ENCODE measurements at places on chromosomes 12 and 14.

DNA sequence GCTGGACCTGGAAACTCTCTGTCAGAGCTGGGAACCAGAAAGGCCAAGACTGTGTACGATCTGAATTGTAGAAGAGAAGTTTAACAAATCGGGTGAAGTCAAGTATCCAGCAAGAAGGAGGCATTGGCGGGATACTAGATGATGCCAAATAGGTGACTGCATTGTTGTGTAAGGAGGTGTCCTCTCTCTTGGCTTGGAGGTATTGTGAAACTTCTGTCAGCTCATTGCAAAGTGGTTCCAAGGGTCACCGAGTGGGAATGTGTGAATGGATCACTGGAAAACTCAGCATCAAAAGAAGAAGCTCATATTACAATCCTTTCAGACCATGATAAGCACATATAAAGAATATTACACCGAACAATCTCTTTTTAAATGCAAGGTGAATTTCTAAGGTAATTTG lies 11.7 kb downstream of the NAV3 start:
- DNase-seq, result no peak

DNA sequence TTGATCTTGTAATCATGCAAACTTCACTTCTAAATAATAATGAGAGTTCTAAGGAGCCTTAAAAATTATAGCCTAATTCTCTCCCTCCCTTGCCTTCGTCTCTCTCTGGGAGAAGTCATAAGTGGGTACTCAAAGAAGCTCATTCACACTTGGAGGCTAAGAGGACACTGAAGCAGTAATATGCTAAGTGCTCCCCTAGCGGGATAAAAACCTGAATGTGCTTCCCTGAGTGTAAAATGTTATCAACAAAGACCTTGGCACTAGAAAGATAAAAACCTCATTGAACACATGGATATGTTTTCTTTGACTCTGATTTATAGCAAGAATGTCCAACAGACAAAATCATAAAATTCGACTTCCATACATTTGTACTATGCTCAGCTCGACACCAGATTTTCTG lies 337.9 kb upstream of the NOVA1 start:
- no peak for DNase-seq

DNA sequence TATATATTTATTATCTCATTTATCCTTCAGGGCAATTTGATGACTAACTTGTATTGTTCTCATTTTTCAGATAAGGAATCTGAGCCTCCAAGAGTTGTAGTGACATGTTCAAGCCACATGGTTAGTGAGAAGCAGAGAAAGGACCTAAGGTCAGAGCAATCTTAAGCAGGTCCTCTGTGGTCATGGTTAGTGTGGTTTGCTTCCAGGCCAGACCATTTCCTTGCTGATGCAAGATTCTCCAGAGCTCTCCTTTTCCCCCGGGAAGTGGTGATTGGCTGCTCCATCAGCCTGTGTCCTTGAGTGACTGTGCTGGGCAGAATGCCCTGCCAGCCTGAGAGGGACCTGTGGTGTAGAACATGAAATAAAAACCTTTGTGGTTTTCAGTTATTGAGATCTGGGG lies 141.3 kb downstream of the KTN1 start:
- DNase-seq, result no peak

DNA sequence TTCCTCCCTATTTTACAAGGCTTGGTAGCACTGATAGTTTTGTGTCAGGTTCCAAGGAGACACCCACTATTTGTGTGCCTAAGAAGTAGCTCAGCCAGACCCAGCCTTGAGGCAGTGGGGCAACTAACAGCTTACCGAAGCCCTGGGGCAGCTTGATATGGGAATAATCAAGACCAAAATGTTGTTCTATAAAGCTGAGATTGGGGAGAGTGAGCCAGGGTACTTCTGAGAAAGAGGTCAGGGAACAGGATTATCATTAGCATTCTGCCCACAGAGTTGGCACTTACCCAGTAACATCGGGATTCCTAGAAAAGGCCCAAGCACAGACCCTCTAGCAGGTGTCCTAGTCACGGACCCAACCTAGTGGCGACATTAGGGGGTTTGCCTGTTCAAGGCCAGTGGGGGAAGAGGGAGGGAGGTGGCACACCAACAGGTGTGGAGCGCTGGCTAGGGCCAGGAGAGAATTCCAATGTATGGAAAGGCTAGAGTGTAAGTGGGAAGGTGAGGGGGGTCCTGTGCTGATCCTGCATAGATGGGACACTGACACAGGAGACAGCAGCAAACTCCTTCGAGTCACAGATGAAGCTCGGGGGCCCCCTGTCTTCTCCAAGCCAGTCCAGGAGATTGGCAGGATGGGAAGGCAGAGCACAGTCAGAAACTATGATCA lies 4.9 kb downstream of the PPP1R3E start:
- DNase-seq, result no peak

GRCh38 chr14:22567437-22567836 lies 21.6 kb downstream of the DAD1 start:
- DNase-seq, result no peak

- DNase-seq, result no peak
Observed at GRCh38 chr14:76951166-76951565, 77.3 kb downstream of the IRF2BPL start.

DNA sequence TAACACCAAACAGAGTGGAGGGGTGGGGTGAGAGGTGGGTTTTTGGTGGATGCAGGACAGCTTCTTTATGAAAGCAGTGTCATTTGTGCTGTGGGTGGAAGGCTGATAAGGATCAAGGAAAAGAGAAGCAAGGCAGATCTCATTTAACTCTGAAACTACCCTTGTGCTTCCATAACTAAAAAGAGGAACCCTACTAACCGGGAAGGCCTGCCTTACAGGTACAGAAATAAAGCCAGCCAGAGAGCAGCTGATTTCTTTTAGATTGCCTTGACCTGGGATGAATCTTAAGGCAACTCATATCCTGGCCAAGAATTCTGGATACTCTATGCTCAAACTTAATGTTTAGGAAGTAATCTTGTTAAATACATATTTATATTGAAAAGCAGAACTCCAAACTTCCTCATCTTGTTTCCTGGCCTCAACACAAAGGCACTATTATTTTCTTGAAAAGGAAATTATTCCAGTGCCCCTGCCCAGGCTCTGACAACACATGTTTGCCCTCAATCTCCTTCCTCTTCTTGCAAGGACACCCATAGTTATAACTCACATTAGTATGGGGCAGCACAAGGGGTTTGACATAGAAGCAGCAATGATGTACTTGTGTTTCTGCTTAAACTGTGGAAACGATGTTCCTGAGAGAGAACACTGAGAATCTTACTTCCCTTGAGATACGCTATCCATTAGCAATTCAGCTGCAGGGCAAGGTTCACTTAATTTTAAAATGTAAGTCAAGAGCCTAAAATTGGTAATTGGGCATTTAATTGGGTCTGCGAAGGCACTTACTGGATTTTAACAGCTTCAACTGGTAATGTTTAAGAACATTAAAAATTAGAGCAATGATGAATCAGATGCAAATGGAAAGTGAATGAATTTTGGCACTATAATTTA lies 173.7 kb downstream of the STXBP6 start:
- DNase-seq, result no peak

GRCh38 chr12:43861015-43861839 lies 25.3 kb downstream of the TMEM117 start:
- DNase-seq, result no peak

DNA sequence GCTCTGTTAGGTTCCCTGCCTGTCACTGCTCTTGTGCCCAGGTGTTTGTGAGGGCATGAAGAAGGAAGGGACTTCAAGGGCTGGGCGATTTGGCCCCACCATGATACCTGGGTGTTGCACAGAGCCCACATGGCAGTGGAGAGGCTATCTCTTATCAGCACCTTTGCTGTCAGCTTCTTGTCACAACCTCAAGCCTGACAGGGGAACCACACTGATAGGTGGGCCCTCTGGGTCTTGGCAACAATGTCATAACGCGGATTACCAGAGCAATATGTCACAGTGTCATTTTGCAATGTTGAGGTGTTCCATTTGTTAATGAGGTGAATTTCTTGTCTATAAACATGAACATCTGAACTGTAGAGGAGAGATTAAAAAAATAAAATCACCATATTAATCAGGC lies 22.9 kb upstream of the CACNA1C start:
- no peak for DNase-seq

- no peak for DNase-seq
Observed at GRCh38 chr12:57063991-57064685, 14.2 kb upstream of the MYO1A start.

DNA sequence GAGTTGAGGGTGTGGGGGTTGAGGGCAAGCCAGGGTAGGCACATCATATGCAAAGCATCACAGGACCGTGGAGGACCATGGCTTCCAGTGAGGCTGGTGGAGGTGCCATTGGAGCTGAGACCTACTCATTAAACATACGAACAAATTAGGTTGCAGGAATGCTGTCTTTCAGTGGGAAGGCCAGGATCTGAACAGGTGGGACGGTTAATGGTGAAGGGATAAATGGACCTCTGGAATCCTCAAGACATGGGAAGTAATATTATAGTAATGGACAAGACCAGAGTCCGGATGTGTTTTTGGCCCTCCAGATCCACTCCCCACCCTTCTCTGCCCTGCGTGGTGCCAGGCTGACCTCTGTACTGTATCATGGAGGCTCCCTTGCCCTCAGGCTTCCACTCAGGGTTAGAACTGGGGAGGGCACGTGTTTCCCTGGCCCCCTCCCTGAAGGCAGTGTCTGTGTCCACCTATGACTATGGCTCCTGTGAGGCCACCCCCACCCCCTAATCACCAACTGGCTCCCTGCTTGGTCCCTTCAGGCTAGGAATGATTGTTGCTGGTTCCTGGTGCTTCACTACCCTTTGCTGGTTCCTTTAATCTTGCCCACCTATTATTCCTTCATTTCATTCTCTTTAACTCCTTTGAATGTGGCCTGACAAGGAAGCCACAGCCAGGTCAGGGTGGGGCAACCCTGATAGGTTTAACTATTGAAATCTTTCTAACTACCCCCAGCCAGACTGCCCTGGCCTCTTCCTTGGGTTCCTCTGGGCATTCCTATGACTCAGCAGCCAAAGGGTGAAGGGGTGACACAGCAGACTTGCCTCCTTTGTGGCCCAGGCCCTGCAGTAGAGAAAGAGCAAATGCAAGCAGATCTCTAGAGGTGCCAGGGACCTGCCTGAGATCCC lies 10.7 kb downstream of the DHRS2 start:
- no peak for DNase-seq

GRCh38 chr12:25698772-25699171 lies 145.7 kb upstream of the LMNTD1 start:
- no peak for DNase-seq

DNA sequence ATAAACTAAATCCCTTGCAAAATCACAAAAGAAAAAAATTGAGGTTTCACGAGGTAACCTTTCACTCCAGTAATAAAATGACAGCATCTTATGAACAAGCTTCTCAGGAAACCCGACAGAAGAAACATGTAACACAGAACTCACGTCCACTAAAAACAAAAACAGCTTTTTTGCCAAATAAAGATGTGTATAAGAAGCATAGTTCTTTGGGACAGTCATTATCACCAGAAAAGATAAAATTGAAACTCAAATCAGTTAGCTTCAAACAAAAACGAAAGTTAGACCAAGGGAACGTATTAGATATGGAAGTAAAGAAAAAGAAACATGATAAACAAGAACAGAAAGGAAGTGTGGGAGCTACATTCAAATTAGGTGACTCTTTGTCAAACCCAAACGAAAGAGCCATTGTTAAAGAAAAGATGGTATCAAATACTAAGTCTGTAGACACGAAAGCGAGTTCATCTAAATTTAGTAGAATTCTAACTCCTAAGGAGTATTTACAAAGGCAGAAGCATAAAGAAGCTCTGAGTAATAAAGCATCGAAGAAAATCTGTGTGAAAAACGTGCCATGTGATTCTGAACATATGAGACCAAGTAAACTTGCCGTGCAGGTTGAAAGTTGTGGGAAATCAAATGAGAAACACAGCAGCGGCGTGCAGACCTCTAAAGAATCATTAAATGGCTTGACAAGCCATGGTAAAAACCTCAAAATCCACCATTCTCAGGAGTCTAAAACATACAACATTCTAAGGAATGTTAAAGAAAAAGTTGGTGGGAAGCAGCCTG lies 25.8 kb downstream of the RESF1 start:
- no peak for DNase-seq

- DNase-seq, result no peak
Observed at GRCh38 chr12:86104087-86104486, 152.1 kb downstream of the MGAT4C start.

DNA sequence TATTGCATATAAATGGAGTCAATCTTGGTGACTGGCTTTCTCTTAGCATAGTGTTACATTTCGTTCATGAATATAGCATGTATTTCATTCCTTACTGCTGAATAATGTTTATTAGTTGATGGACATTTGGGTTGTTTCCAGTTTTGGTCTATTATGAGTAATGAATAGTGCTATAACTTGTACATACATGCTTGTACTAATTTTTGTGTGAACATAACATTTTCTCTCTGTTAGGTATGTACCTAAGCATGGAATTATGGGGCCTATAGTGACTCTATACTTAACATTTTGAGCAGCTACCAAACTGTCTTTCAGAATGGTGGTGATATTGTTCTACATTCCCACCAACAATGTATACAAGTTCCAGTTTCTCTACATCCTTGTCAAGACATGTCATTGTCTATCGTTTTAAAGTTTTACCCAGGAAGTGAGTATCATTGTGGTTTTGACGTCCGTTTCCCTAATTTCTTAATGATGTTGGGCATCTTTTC lies 23.1 kb downstream of the ATP2A2 start:
- DNase-seq, result no peak

DNA sequence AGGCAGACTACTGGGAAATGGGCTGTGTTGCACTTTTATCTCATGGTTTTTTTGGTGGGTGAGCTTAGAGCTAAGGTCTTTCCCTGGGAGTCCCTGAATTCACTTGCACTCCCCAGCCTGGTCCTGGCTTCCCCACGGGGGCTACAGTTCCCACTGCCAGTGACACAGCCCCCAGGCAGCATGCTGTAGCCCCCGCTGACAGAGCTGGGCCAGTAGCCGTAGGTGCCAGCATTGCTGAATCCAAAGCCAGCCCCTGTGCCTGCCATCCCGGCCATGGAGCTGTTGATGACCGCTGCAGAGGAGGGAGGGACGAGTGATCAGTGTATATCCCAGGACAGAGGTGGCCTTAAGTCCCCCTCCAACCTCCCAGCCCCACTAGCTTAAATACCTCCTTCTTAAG lies 6.9 kb upstream of the KRT72 start:
- no peak for DNase-seq

DNA sequence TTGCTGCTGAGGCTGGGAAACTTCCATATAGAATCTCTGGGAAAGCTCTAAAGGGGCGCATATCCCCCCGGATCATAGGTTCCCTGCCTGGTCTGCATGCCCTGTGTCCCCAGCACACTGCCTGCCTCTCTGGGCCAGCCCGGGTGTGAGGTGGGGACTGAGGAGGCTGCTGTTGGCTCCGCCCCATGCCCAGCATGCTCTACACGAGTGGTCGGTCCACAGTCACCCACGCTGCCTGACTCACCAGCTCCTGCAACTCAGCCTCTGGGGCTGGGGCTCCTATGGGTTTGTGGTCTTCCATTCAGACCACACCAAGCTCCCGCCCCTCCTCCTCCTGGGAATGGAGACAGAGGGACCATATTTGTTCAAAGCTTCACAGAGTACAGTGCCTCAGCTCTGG lies 88.5 kb upstream of the ANO2 start:
- DNase-seq, result no peak

DNA sequence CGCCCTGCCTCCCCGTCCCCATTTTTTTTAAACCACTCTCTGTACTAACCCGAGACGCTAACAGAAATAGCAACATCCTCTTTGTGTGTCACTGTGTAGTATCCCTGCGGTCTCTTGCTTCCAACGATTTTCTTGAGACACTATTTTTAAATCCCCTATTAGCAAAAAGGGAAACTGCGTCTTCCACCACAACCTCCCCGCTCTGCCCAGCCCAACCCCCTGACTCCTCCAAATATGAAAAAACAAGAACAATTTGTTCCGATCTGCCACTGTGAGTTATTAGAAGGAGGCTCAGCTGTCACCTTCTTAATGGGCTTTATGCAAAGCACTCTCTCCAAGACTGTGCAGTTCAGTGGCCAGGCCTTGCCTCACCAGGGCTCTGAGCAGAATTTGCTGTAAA lies 76.3 kb downstream of the MAP1LC3B2 start:
- DNase-seq, result no peak
